ENCODE measurements at places on chromosomes 12 and 14.
A peak's percentile ranks its signal among the peaks of the same experiment; 100 is the strongest.

DNA sequence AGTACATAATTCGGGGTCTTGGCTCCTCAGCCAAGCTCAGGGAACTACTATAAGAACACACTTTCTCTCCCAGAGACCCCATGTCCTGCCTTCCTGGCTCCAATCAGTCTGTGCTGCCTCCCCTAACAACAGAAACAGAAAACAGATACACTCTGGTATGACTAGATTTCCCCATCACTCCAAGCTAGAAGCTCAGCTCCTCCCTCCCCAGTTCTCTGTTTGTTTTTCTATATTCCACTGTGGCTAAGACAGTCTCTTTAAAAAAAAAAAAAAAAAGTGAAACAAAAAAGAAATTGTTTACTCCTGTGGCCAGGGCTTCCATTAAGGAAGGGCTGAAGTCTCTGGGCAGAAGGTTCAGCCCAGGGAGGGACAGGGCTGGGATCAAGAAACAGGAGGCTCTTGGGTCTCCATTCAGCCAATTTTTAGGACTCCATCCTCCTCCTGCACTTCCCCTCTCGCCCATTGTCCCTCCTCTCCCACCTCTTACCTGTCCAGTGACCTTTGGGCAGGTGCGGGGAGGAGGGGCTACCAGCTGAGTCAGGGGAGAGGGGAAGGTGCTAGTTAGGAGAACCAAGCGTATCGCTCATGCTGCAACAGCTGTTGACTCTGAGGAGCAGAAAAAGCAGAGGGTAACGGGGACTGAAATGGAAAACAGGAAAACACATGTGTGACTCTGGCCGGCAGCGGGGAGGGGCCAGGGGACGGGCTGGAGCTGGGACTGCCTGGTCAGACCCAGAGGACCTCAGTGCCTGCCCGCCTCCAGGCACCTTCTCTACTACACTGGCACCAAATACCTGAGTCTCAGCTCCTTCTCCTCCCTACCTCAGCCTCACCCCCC is 4.1 kb upstream of the SLC7A7 start:
- no peak for DNase-seq

DNA sequence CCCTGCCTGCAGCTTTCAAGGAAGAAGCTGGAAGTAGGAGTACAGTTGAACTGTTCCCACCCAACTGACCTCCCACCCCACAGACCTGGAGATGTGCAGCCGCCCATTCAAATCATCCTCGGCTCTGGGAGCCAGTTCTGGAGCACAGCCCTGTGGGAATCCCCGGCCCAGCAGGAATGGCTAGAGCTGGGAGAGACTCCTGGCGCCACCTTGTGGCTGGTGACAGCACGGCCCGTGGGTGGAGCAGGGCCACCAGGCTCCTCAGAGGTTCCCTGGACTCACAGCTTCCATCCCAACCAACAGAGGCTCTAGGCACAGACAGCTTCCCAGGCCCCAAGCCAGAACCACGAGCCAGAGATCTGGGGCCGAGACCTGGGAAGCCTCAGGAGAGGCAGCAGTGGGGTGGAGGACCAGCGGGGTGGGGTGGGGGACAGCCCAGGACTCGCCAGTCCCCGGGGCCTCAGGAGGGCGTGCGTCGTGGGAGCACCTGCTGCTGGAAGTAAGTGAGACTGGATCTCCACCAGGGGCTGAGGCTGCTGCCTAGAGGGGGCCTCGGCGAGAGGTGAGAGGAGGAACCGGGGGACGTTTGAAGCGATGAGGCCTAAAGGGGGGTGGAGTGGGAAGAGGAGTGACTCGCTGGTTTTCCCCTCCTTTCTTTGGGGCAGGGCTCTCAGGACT is 43.4 kb downstream of the RNF34 start:
- DNase-seq: peak; percentile 51

GRCh38 chr12:124952295-124952694 is 36.6 kb downstream of the DHX37 start:
- DNase-seq: no peak

- DNase-seq: no peak
Observed at GRCh38 chr12:91923864-91924263, 221.8 kb downstream of the BTG1 start.

GRCh38 chr14:24219080-24219479 is 3.2 kb upstream of the MDP1 start:
- no peak for DNase-seq

All from stimulated activated naive CD4-positive, alpha-beta T cell treated with Interleukin-2 at 50 U/mL for 16 hours (primary cell).